Activated naive CD8-positive, alpha-beta T cell treated with anti-CD3 and anti-CD28 coated beads, Interleukin-2, amount 10 ng/mL, durations not matched to agents 7 days and 5 days (primary cell): ENCODE measurements at places on chromosomes 12 and 14. TPM values are rescaled to one million over a fixed set of nuclear protein-coding genes. Genes with fewer than 3 reads are reported as not detected.

Gene GRIP1
- total RNA-seq = 1.8 TPM

Gene AQP6
- not detected for total RNA-seq

Gene LTBP2
- total RNA-seq = 0.28 TPM

Gene SMIM41
- total RNA-seq = not detected

Gene KRT78
- total RNA-seq = not detected

Gene KRT82
- total RNA-seq = not detected

DNA sequence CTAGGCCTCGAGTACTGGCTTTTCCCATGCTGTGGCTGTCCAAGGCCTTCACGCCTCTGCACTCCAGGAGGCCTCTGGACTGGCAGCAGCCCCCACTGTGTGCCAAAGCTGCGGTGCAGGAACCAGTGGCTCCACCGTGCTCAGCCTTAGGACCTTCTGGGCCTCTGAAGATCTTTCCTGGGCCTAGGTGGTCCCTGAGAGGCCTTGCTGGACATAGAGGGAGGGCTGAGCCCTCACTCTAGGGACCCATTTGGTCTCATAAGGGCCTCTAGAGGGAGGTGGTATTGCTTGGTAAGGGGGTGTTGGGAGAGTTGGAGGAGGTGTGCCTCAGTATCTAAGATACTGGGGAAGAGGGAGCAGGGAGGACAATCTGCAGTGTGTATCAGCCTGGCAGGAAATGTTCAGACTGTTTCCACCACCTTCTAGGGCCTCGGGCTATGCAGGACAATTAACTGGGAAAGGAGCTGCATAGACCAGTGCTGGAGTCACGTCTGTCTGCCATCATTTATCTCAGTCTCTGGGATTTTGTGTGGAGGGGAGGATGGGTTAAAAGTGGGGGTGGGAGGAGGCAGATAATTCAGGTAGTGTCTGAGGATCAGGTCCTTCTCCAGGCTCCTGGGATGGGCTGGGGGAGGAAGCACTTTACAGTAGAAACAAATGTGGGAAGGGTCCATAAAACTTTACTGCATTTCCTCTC, 2.9 kb downstream of the HOXC5 start:
- peaks cover 95% of the 10 kb centered on the region for H3K27me3 ChIP-seq
- H3K36me3 ChIP-seq = no peaks in the 10 kb centered on the region
- peaks cover 10% of the 10 kb centered on the region for H3K4me1 ChIP-seq

- no peak for DNase-seq
- no peak overlapping the region for H3K4me3 ChIP-seq
- no peaks in the 10 kb centered on the region for H3K36me3 ChIP-seq
- peaks cover 3% of the 10 kb centered on the region for H3K27me3 ChIP-seq
These were observed 126.2 kb downstream of the KSR2 start for GRCh38 chr12:117842630-117843029.

DNA sequence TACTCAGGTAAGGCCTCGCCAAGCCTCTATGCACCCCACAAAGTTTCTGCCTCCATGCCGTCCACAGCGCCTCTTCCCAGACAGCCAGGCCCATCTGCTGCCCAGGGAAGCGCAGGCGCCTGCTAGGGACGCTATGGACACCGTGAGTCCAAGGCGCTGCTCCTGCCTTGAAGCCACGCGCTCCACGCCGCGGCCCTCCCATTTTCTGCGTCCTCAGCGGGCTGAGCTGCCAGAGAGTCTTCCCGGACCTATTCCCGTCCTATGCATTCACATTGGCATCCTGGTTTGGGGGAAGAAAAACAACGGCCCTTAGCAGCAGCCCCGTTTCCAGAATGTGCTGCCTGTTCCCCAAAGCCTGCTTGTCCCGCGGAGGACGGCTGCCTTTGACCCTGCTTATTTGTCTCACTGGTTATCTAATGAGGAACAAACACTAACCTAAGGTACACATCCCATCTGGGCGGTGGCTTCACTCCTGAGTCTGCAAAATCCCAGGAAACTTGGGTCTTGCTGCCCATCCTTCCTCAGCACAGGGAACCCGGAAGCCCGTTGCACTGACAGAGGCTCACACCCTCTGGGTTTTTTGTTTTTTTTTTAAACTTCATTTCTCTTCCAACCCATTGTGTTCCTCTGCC, 38.0 kb downstream of the MMAB start:
- H3K36me3 ChIP-seq = no peaks in the 10 kb centered on the region
- no peaks in the 10 kb centered on the region for H3K4me1 ChIP-seq
- no peak overlapping the region for H3K27ac ChIP-seq

DNA sequence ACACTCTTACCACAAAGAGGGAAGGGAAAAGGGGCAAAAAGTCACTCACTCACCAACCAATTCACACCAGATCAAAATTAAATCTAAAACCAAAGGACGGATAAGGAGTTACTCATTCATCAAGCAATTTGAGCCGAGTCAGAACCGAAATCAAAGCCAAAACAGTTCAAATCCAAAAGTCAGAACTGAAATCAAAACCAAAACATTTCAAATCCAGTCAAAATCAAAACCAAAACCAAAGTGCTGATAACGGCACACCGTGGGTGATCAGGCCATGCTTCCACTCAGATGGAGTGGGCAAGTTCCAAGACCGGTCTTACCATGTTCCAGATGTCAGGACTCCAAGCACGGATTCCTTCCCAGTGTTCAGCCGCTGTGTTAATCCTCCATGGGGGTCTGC, 139.5 kb downstream of the SLC38A6 start:
- no peaks in the 10 kb centered on the region for H3K36me3 ChIP-seq
- no peaks in the 10 kb centered on the region for H3K4me1 ChIP-seq
- DNase-seq = no peak

- DNase-seq = no peak
- no peak overlapping the region for H3K4me3 ChIP-seq
- H3K36me3 ChIP-seq = no peaks in the 10 kb centered on the region
- H3K27ac ChIP-seq = no peak overlapping the region
- no peaks in the 10 kb centered on the region for H3K27me3 ChIP-seq
These were observed 498.7 kb upstream of the RPL10L start for GRCh38 chr14:47150267-47150666.

- DNase-seq = no peak
- H3K4me1 ChIP-seq = no peaks in the 10 kb centered on the region
- no peak overlapping the region for H3K4me3 ChIP-seq
- no peak overlapping the region for H3K27ac ChIP-seq
- H3K36me3 ChIP-seq = no peaks in the 10 kb centered on the region
- H3K27me3 ChIP-seq = no peaks in the 10 kb centered on the region
These were observed 121.9 kb downstream of the CAND1 start for GRCh38 chr12:67391034-67391433.

- H3K27ac ChIP-seq = no peak overlapping the region
- peaks cover 23% of the 10 kb centered on the region for H3K4me1 ChIP-seq
- no peaks in the 10 kb centered on the region for H3K27me3 ChIP-seq
These were observed 497.7 kb downstream of the FUT8 start for GRCh38 chr14:65910108-65910786.

DNA sequence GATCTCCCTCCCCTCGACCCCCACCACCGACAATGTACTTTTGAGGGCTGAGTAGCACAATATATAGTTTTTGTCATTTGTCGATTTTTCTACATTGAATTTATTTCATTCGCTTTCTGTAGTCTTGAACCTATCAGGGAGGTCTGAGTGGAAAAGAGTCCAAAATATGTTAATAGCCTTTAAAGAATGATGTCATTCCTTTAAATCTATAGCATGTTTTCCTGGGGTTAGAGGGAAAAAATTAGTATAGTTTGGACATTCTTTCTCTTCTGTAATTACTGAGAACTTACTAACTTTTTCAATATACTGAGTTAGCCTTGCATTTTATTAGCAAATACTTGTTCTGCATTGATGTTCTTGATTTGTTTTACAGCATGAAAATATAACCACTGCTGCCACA, 55.9 kb downstream of the ARL1 start:
- H3K36me3 ChIP-seq = peaks cover 33% of the 10 kb centered on the region
- H3K4me1 ChIP-seq = no peaks in the 10 kb centered on the region
- no peak overlapping the region for H3K27ac ChIP-seq
- DNase-seq = no peak
- no peak overlapping the region for H3K4me3 ChIP-seq

DNA sequence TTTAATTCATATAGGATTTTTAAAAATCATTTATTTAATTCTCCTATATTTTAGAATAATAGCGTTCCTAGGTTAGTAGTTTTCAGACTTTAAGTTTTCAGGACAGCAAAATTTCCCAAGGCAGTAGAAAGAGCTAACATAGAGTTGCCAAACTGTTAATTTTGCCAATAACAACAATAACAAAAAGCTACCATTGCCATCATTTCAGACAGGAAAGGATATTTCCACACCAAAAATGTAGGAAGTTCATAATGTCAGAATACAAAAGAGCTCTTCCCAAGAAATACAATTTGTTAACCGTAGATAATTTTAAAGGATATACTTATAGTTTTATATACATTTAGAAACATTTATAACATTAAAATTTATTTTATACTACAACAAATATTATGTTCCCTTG, 81.4 kb upstream of the EEA1 start:
- no peaks in the 10 kb centered on the region for H3K27me3 ChIP-seq
- no peak for DNase-seq
- no peak overlapping the region for H3K4me3 ChIP-seq
- no peak overlapping the region for H3K27ac ChIP-seq
- H3K36me3 ChIP-seq = no peaks in the 10 kb centered on the region
- H3K4me1 ChIP-seq = peaks cover 4% of the 10 kb centered on the region

DNA sequence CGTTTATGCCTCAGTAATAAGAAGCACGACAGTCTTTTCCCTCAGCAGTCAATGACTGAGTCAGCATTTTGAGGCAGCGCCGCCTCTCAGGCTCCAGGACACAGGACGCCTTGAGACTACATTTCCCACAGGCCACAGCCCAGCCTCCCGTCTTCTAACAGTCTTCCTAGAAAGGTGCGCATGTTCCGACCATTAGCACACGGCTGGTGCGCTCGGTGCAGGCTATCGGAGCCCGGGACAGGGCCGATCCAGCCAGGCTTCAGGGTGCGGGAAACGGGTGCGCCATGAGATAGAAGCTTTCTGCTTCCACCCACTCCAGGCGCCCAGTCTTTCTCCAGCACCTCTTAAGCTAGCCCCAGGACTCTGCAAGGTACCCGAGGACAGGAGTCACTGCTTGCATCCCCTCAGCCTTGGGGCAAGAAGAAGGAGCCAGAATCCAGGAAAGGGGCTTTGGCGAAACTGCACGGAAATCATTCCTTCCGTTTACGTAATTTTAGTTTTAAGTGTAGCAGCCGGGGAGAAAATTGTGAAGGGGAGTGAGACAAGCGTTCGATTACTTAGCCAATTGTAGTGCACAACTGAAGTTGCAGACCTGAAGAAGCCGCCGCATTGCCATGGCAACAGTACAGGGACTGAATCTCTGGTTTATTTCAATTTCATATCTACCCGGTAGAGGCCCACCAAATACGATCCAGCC, 54.0 kb downstream of the ZNF641 start:
- H3K27ac ChIP-seq = no peak overlapping the region
- H3K4me1 ChIP-seq = peaks cover 11% of the 10 kb centered on the region
- DNase-seq = peak; percentile 48
- H3K4me3 ChIP-seq = peak overlapping the region; percentile 77
- no peaks in the 10 kb centered on the region for H3K36me3 ChIP-seq

GRCh38 chr12:108854451-108855283, 2.7 kb downstream of the SSH1 start:
- peaks cover 30% of the 10 kb centered on the region for H3K4me1 ChIP-seq
- H3K36me3 ChIP-seq = peaks cover 8% of the 10 kb centered on the region
- H3K4me3 ChIP-seq = no peak overlapping the region
- peaks cover 10% of the 10 kb centered on the region for H3K27me3 ChIP-seq

GRCh38 chr14:91919814-91920213, 27.7 kb downstream of the FBLN5 start:
- H3K27me3 ChIP-seq = peaks cover 10% of the 10 kb centered on the region
- H3K27ac ChIP-seq = no peak overlapping the region
- no peak for DNase-seq
- peaks cover 2% of the 10 kb centered on the region for H3K36me3 ChIP-seq
- no peak overlapping the region for H3K4me3 ChIP-seq
- no peaks in the 10 kb centered on the region for H3K4me1 ChIP-seq

- peaks cover 1% of the 10 kb centered on the region for H3K4me1 ChIP-seq
- H3K27me3 ChIP-seq = no peaks in the 10 kb centered on the region
- DNase-seq = no peak
- H3K36me3 ChIP-seq = no peaks in the 10 kb centered on the region
- H3K4me3 ChIP-seq = no peak overlapping the region
- H3K27ac ChIP-seq = no peak overlapping the region
These were observed 122.0 kb downstream of the RAD51B start for GRCh38 chr14:67941456-67942018.

DNA sequence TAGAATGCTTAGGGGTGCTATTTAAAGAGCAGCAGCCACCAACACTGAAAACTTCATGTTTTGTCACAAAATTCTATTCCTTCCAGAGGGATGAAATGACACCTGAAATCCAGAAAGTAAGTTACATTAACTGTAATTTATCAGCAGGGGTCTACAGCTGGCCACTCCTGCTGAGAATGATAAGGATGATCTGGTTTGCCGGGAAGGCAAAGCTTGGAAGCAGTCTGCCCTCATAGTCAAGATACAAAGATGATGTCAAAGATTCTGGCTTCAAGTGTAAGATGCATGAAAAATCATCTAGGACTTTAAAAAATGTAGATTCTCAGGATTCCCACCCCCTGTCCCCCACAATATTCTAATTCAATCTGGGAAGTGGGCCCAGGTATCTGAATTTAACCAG, 58.4 kb downstream of the DCAF5 start:
- peaks cover 6% of the 10 kb centered on the region for H3K36me3 ChIP-seq
- peaks cover 5% of the 10 kb centered on the region for H3K4me1 ChIP-seq
- no peak overlapping the region for H3K27ac ChIP-seq
- H3K27me3 ChIP-seq = no peaks in the 10 kb centered on the region
- no peak overlapping the region for H3K4me3 ChIP-seq
